Calu3 (cell line): ENCODE measurements at places on chromosomes 7 and 10.

GRCh38 chr10:127813290-127813689 is 76.3 kb downstream of the FOXI2 start:
- DNase-seq, result no peak

DNA sequence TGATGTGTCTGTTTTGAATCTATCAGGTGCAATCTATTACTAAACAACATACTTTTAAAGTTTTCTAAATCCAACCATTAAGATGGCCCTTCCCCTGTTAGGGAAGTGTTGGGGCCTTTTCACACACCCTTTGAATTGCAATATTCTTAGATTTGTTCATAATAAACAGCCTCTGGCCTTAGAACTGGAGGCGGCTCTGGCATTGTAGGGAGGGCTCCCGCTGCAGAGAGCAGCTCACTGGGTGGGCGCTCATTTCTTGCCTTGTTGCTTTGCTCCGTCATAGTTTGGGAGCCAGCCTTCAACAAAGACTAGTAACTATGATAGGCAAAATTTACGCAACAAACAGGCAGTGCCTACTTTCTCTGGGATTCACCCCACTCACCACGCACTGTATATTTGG is 4.2 kb upstream of the HOXA10 start:
- no peak for DNase-seq

- no peak for DNase-seq
These were observed 42.4 kb upstream of the PHYHIPL start for GRCh38 chr10:59133841-59134593.

DNA sequence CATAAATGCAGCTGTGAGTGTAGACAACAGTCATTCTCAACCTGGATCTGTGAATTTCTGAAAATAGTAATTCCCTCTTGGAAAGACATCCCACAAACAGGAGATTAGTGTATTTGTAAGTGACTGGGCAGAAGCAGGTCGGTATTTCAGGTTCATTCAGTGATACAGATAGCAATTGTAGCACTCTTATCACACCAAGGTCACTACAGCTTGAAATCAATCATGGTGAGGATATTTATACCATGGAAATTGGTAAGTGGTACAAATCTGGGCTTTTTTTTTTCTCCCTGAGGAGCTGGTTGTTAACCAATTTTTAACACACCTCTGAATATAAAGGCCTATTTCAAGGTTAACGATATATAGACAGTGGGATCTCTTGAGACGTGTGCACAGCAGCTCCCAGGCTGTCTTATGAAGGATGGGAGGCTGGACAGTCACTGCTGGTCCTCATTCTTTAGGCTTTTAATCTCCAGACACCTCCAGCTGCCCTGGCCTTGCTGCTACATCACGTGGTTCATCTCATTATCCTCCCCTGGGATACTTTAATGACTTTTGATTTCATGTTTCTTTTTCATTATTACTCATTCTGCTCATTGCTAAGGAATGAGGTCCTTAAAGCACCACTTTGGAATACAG is 87.1 kb downstream of the ITGA8 start:
- DNase-seq, result no peak

- peak; percentile 3 for DNase-seq
These were observed 1.1 kb upstream of the TNKS2 start for GRCh38 chr10:91797048-91797690.

- no peak for DNase-seq
These were observed 92.3 kb downstream of the DNAJB6 start for GRCh38 chr7:157429001-157429679.

GRCh38 chr10:119250641-119251314 is 43.4 kb downstream of the GRK5 start:
- no peak for DNase-seq

GRCh38 chr10:11325817-11326216 is 285.6 kb downstream of the USP6NL start:
- DNase-seq, result no peak

GRCh38 chr7:84446991-84447480 is 252.4 kb upstream of the SEMA3A start:
- DNase-seq, result no peak

DNA sequence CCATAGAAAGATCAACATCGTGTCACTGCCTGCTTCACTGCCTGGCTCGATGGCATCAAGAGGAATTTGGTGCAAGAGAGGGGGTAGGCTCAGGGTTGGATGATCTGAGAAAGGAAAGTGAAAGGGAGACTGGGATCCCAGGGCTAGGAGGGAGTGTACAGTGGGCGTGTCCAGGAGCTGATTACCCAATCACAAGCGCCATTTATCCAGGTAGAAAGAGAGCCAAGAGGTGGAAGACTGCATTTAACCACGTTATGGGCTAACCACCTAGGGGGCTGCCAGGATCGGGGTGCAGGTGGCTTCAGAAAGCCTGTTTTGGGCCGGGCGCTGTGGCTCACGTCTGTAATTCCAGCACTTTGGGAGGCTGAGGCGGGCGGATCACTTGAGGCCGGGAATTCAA is 10.3 kb downstream of the PODXL start:
- peak; percentile 60 for DNase-seq

- no peak for DNase-seq
These were observed 55.6 kb upstream of the SKAP2 start for GRCh38 chr7:26919906-26920493.

- DNase-seq, result no peak
These were observed 10.8 kb upstream of the ZNRF2 start for GRCh38 chr7:30273552-30273951.

DNA sequence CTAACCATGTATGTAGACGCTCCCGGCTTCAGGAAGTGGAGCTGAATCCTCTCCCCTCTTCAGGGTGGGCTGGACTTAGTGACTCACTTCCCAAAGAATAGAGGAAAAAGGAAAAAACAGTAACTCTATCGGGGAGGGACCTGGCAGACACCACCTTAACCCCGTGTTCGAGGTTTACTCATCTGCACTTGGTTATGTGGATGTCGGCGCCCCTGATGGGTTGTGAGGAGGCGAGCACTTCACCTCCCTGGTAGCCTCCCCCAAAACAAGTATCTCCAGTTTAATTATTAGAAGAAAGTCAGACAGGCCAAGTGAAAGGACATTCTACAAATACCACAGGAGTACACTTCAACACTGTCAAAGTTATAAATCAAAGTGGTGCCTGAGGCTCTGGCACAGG is 559.7 kb downstream of the TCERG1L start:
- no peak for DNase-seq

GRCh38 chr7:135397689-135398088 is 112.2 kb downstream of the CNOT4 start:
- no peak for DNase-seq

GRCh38 chr10:108362961-108363360 is 1198.5 kb upstream of the SORCS1 start:
- no peak for DNase-seq

DNA sequence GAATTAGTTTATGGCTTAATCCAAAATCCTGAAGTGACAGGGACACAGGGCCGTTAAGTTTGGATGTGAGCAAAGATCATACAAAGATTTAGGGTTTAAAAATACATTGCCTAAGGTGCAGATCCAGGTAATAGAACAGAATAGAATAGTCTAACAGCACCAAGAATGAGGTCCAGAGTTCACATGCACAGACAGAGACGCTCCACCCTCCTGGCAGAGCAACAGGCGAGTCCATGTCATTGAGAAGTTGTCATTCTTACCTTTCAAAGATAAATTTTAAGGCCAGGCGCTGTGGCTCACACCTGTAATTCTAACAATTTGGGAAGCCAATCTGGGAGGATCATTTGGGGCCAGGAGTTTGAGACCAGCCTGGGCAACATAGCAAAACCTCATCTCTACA is 209.1 kb upstream of the AUTS2 start:
- no peak for DNase-seq

DNA sequence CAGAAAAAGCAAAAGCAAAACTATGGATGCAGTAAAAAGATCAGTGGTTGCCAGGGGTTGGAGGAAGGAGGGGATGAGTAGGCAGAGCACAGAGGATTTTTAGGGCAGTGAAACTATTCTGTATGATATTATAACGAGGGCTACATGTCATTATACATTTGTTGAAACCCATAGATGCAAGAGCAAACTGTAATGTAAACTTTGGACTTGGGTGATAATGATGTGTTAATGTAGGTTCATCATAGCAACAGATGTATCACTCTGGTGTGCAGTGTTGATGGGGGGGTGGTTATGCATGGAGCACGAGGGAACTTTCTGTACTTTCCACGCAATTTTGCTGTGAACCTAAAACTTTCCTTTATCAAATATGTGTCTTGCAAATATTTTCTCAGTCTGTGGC is 23.2 kb downstream of the SLK start:
- DNase-seq, result no peak

DNA sequence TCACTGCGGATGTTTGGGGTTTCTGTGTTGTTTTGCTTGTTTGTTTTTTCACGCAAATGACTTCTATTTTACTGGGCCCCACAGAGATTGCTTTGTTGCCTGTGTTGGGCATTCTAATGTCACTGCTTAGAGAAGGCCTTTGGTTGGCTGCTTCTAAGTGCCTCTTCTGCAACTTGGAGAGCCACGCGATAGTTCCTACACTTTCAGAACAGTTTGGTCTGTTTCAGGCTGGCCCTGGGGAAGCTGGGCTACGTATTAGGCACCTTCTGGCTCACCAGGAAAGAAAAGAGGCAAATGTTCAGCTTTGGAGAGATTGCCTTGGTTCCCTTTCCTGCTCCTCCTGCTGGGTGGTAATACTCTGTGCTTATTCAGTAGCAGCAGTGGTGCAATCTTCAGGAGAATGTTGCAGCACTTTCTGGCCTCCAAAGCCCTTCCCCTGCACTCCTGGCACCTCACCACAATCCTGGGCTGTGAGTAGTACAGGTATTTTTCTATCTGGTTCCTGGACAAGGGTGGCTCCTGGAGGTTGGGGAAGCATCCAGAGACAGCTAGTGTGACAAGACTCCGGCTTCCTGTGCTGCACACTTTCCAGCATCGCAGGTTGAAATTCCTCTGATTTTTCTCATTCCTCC is 1.2 kb downstream of the ANTXRL start:
- DNase-seq, result no peak

DNA sequence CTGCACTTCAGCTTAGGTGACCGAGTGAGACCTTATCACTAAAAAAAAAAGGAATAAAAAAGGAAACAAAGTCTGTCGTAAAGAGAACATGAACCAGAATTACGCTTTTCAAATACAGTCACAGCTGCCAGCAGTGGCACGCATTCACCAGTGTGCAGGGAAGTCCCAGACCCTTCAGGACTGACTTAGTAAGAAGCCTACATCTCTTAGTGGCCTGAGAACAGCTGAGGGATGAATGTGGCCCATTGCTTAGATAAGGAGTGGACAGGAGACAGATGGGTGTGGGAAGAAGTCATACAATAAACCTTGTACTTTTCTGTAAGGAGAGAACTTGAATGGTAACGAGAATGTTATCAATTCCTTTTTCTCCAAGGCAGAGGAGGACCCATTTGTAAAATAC is 178.5 kb downstream of the JCAD start:
- no peak for DNase-seq
